ENCODE measurements at places on chromosomes 6 and 20. TPM values are rescaled to one million over a fixed set of nuclear protein-coding genes. Genes with fewer than 3 reads are reported as not detected.

The ATF6B gene
- 13.0 TPM for total RNA-seq

The TRIM10 gene
- under 0.01 TPM for total RNA-seq

The SNAI1 gene
- not detected for total RNA-seq

The KIF16B gene
- 70.1 TPM for total RNA-seq

The VSX1 gene
- not detected for total RNA-seq

The MEI4 gene
- 0.82 TPM for total RNA-seq

The SLC35D3 gene
- total RNA-seq: 0.82 TPM

The TMEM244 gene
- total RNA-seq: 1.2 TPM

The PROKR2 gene
- total RNA-seq: 8.6 TPM

The C6orf52 gene
- 0.82 TPM for total RNA-seq

The SSTR4 gene
- 0.41 TPM for total RNA-seq

The LRRN4 gene
- total RNA-seq: 0.41 TPM

- no peak for DNase-seq
Observed at GRCh38 chr6:71908162-71908765, 21.9 kb downstream of the RIMS1 start.

DNA sequence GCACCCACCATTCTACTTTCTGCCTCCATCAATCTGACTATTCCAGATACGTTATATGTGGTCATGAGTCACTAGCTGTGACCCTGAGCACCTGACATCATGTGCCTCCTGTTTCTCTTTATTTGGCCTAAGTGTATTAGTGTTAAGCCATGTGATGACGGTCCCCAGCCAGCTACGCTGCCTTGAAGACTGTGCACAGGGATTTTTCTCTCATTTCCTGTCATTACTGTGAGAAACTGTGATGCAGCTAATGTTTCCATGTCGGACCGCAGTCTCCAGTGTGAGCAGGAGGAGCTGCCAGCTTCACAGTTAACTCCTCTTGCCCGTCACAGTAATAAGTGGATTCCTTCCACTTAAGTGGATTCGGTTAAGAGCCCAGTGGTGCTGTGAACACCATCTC, 9.9 kb upstream of the SPATS1 start:
- DNase-seq: no peak

GRCh38 chr6:4134841-4135664, at the start of gene ECI2:
Gene ECI2 (minus strand): TSS chr6:4135575. CDS start chr6:4135560, 15 bp downstream.
- DNase-seq: peak; percentile 44

DNA sequence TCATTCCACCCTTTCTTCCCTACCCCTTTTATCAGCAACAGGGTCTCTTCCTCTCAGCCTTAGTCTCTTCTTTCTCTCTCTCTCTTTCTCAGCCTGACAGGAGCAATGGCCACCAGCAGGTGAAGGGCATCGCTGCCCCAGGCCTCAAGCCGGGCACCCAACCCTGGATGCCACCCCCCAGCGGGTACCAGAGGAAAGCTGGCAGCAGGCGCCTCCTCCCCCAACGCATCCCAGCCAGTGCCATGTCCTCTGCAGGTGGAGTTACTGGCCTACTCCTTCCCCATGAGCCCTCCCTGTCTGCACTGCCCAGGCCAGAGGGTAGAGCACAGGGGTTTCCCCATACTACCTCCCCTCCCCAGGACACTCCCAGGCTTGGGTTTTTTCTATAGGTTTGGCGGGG, 32.2 kb downstream of the EIF2S2 start:
- DNase-seq: no peak

DNA sequence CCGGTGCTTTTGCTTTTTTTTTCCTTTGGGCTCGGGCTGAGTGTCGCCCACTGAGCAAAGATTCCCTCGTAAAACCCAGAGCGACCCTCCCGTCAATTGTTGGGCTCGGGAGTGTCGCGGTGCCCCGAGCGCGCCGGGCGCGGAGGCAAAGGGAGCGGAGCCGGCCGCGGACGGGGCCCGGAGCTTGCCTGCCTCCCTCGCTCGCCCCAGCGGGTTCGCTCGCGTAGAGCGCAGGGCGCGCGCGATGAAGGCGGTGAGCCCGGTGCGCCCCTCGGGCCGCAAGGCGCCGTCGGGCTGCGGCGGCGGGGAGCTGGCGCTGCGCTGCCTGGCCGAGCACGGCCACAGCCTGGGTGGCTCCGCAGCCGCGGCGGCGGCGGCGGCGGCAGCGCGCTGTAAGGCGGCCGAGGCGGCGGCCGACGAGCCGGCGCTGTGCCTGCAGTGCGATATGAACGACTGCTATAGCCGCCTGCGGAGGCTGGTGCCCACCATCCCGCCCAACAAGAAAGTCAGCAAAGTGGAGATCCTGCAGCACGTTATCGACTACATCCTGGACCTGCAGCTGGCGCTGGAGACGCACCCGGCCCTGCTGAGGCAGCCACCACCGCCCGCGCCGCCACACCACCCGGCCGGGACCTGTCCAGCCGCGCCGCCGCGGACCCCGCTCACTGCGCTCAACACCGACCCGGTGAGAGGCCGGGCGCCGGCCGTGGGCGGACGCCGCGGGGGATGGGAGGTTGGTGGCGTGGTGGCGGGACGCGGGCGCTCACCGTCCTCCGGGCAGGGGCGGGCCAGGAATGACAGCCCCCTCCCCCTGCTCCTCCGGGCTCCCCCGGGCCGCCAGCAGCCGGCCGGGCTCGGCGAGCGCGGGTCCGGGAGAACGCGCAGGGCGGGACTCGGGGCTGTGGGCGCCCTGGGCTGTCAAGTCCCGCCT, 606 bp downstream of the ID4 start:
- DNase-seq: peak; percentile 52

DNA sequence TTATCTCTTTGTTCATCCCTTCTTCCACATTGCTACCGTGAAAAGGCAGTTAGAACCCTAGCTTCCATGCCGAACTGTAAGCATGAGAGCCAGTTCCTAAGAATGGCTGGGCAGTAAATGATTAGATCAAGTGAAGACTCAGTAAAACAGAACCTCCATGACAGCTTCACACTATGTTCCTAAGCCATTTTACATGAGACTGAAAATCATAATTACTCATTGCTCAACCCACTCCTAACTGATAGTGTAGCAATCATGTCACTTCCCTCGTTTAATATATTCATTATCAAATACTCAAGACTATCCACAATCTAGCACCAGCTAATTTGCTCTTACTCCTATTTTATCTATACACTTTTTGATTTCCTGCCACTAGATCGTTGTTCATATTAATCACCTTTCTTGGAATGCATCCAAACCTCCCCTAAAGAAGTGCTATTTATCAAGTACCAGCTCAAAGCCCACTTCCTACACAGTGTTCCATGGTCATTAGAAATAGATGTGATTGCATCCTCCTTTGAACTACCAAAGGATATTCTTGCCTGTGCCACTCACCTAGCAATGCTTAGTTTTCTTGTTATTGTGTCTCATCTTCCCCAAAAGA, 6.0 kb downstream of the TMEM30A start:
- DNase-seq: no peak

DNA sequence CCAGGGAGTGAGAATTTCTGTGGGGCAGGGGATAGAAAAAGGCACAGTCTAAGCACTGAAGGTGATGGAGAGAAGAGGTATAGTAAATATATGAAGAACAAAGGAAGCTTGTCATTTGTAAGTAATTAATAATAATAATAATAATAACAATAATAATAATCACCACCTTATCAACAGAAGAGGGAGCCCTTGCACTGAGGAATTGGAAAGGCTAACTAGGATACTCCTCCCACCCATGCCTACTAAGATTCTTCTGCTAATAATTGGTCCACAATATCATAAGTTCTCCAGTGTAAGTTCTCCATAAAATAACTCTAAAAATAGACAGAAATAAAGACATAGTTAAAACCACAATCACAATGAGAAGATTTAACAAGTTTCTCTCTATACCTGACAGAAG, 912 bp upstream of the OR12D3 start:
- no peak for DNase-seq

- no peak for DNase-seq
Observed at GRCh38 chr20:31559704-31560093, 45.4 kb upstream of the ID1 start.

- DNase-seq: no peak
Observed at GRCh38 chr6:162029873-162030576, 697.5 kb downstream of the PRKN start.

- DNase-seq: no peak
Observed at GRCh38 chr6:44333273-44333919, 9.1 kb upstream of the SPATS1 start.

- DNase-seq: no peak
Observed at GRCh38 chr6:32943864-32944649, 3.2 kb upstream of the HLA-DMB start.

GRCh38 chr6:32852018-32852843, 1.3 kb downstream of the TAP1 start:
- peak; percentile 38 for DNase-seq

GRCh38 chr6:30759575-30760239, 15.4 kb upstream of the IER3 start:
- no peak for DNase-seq

- DNase-seq: peak; percentile 11
Observed at GRCh38 chr6:71107911-71108420, 151.1 kb upstream of the B3GAT2 start.

GRCh38 chr20:39935901-39936300, 753.1 kb downstream of the MAFB start:
- no peak for DNase-seq

- DNase-seq: peak; percentile 62
Observed at GRCh38 chr6:36839749-36840431, 646 bp upstream of the CPNE5 start.

DNA sequence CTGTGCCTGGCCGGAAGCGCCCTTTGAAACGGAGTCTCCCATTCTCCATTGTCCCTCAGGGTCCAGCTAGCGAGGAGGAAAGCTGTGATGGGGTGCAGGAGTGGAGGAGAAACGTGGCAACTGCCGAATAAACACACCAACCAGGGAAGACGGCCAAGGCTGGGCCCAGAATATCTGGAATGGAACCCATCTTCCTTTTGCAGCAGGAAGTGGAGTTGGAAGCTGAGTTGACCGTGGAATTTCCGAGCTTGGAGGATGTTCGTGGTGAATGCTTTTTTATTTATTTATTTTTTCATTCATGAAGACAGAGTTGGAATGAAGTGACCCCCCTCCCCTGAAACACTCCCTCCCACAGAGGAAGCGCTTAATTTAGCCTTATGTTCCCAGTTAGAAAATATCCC, 105.6 kb upstream of the RNF24 start:
- no peak for DNase-seq

DNA sequence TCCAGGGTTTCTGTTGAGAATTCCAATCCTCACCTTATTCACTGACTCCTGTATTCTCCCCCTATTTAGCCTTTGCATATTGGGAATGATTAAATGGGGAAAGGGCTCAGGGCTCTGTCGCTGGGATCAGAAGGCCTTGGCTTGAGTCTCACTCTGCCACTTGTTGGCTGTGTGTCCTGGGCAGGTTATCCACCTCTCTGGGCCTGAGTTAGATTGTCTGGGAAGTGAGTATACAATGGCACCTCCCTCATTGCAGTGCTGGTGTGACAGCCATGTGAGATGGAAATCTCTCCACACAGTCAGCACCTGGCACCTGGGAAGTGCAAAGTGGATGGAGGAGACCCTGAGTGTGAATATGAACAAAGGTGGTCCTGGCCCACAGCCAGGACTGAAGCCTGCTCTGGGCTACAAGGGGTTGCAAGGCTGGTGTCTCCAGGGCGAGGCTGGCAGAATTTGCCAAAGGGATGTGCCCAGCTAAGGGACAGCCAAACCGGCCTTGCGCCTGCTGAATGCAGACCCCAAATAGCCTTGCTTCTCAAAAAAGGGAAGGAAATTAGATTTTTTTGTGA, 200.0 kb upstream of the PMEPA1 start:
- no peak for DNase-seq

DNA sequence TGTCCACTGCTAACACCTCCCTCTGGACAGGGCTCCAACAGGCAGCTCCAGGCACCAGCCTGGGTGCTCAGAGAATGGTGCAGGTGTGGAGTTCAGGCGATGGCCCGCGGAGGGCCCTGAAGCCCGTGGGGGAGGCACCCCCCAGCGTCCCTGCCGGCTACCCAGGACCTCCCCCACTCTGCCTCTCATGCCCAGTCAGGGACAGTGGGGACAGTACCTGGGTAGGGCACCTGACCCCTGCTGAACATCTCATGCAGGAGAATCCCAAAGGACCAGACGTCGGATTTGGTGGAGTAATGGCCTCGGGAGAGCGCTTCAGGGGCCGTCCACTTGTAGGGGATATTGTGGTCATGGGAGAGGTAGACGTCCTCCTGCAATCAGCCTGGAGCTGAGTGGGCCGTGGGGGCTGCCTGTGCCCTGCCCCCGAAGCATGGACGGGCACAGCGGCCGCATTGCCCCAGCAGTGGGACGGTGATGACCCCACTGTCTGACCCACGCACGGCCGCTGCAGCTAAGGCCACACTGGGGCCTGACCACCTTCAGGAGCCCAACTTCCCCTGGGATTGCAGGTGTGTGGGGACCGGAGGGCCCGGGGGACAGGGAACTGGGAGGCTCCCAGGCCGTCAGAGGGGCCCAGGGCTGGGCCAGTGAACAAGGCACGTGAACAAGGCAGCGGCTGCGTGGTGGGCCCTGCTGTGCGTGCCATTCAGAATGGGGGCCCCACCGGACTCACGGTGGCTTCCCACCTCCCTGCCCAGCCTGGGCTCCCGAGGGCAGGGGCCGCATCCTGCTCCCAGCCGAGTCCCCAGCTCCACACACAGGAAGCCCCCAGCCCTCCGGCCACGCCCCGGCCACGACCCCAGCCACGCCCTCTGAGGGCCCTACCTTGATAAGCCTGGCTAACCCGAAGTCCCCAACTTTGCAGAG, 7.1 kb downstream of the PTK6 start:
- no peak for DNase-seq

DNA sequence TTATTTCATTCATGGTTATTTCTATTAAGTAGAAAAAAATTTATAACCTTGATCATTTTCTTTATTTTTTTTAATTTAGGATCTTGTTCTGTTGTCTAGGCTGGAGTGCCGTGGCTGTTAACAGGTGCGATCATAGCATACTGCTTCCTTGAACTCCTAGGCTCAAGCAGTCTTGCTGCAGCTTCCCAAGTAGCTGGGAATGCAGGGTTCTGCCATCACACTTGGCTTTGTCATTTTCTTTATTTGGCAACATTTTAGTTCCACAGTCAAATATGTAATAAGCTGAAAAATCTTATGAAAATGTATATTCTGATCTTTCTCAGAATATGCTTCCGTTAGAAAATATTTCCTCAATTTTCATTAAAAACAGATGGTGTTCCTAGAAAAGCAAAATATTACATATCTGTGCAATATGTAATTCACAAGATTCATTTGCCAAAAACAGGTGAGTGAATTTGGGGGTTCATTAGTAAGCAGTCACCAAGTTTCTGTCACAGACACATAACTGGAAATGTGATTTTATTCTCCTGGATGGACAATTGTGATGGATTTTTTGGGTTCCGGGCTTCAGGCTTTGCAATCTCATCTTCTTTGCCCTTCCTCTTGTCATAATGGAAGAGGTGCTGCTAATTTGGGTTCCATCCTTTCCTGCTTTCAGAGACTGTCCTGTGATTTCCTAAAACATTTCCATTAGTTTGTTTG, 21.5 kb downstream of the AMD1 start:
- no peak for DNase-seq

Data from frontal cortex (tissue), 4 donors.